HTR-8/SVneo (cell line): ENCODE measurements at places on chromosomes 12 and 14.

DNA sequence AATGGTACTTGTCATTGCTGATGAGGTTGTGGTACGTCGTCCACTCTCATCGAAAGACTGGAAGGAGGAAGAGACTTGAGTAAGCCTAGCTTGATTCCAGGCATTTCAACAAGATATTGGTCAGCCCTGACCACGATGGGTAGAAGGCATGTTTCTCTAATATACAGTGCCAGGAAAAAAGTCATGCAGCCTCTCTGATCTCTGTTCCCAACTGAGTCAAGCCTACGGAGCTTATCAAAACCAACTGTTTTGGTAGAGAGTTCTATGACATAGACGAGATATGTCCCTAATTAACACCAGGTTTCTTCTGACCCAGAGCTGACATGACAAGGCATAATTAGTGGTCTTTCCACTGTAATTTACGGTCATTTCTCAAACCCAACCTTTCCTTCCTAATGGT, 58.5 kb downstream of the NIN start:
- no peak for DNase-seq

GRCh38 chr12:26891704-26892103, 46.1 kb downstream of the INTS13 start:
- DNase-seq = no peak

- peak; percentile 72 for DNase-seq
These were observed 26.5 kb downstream of the ZBTB42 start for GRCh38 chr14:104827177-104828055.

DNA sequence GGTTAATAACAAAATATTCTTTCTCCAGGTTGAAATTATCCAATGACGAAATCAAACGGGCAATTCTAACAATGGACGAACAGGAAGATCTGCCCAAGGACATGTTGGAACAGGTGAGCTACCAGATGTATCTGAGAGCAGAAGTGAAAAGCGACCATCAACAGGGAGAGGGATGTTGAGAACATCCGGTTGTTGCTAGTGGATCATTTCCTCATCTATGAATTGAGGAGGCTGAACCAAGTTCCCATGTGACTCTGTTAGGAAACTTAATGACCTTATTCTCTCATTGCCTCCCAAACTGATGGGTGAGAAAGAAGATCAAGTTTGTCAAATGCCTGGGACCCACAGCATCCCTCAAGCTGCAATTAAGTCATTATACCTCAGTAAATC, 117.7 kb downstream of the GPR135 start:
- no peak for DNase-seq

GRCh38 chr12:119692997-119693396, 25.1 kb downstream of the PRKAB1 start:
- DNase-seq = peak; percentile 49

- DNase-seq = no peak
These were observed 87.8 kb downstream of the BBS10 start for GRCh38 chr12:76260390-76260748.

GRCh38 chr12:64739778-64740177, 19.4 kb downstream of the GNS start:
- DNase-seq = no peak

DNA sequence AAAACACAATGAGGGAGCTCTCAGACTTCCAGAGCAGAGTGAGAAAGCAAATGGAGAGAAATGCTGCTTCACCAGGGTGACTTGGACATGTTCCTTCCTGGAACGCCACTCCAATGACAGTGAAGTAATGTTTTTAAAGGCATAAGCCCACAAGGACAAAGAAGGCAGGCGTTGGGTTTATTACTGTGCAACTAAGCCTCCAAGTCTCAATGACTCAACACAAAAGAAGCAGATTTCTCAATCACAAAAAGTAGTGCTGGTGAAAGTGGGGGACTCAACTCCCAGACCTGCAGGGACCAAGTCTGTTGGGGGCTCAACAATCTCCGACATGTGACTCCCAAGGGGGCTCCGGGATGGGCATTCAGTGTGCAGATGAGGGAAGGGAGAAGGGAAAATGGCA, 505.2 kb downstream of the BCL11B start:
- DNase-seq = no peak

GRCh38 chr12:87596636-87597035, 432.6 kb downstream of the C12orf50 start:
- no peak for DNase-seq

GRCh38 chr12:3204730-3205531, 127.8 kb downstream of the TSPAN9 start:
- DNase-seq = no peak

DNA sequence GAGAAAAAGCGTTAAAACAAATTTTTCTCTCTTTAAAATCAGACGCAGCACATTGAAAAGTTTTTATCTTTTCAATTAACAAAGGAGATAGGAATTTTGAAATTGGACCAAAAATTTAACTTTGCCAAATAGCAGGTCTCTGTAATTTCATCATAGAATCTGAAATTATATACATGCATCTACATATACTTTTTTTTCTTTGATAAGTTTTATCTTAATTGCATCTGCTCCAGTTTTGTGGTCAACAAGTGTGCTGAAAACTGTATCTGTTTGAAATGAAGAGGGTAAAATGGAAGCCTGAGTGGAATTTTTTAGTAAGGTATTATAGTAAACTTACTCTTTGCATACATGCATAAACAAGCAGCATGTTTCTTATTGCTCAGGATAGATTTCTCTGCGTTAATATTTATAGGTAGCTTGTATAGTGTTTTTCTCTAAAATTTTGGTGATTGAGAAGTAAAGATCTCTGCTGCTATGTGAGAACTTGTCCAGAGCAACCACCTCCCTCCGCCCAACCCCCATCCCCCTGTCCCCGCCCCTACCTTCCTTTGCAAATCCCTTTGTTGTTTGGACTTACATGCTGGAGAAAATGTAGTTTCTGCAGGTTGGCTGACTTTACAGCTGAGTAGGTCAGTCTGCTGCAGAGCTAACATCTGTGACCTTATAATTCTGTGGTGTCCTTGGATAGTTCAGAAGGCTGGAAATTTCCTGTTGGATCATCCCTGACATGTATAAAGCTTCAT, 64.6 kb downstream of the VRK1 start:
- DNase-seq = no peak

DNA sequence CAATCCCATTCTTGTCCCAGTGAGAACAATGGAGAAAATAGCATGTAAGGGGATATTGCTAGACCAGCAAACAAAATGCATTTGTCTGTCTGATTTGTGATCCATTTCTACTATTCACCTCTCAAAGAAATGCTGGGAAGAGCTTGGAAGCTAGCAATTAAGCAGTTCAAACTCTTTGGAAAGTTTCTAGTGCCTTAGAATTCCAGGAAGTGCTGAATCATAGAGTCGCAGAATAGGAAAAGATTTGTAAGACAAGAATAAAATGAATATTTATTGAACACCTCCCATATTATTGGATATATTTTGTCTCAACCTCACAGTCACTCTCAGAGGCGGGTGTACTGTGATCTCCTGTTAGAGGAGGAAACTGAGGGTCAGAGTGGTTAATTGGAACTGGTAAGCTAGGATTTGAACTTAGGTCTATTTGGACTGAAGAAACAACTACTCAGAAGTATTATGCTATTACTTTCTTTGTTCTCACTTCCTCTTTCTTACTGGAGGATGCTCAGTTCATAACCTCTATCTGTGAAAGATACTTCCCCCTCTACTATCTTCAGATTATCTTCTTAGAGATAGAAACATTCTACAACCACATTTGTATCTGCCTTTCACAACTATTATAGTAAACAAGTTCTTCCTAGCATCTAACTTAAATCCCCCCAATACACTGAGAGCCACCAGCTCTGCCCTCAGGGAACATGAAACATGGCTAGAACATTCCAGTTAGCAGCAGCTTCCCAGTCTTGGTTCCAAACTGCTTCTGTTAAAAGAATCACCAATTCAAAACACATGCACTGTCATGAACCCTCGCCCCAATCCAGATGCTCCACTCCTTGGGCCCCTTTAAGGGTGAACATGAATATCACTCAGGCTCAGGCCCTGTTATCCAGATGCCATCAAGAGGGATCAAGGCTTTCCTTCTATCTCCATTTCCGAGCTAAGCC, 64.2 kb downstream of the DRAM1 start:
- DNase-seq = no peak

DNA sequence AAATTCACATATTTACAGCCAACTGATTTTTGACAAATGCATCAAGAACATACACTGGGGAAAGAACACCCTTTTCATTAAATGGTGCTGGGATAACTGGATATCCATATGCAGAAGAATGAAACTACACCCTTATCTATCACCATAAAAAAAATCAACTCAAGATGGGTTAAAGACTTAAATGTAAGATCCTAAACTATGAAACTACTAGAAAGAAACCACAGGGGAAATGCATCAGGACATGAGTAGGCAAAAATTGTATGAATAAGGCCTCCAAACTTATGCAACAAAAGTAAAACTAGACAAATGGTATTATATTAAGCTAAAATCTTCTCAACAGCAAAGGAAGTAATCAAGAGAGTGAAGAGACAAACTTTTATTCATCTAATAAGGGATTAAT, 242.6 kb downstream of the CPNE8 start:
- no peak for DNase-seq

GRCh38 chr14:70807898-70808415, 1.4 kb downstream of the MAP3K9 start:
- DNase-seq = peak; percentile 80

GRCh38 chr14:20516921-20517320, 11.6 kb downstream of the RNASE10 start:
- DNase-seq = no peak

- no peak for DNase-seq
These were observed 32.5 kb upstream of the PLEKHG6 start for GRCh38 chr12:6277982-6278438.

GRCh38 chr14:81192594-81192993, 28.2 kb downstream of the GTF2A1 start:
- no peak for DNase-seq

DNA sequence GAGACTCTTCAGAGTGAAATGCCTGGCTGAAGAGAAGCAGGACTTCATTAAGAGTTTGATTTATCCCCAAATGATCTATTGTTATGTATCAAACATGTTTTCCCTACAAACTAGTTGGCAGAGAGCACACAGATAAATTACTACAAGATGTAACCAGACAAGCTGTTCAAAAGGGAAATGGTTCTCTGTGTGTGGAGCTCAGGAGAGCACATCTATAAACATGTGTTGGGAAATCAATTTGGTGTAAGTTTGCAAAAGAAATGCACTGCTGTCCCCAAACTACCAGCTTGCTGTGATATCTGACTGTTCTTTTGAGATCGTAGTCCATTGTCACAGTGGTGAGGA, 159.2 kb downstream of the PAH start:
- no peak for DNase-seq

DNA sequence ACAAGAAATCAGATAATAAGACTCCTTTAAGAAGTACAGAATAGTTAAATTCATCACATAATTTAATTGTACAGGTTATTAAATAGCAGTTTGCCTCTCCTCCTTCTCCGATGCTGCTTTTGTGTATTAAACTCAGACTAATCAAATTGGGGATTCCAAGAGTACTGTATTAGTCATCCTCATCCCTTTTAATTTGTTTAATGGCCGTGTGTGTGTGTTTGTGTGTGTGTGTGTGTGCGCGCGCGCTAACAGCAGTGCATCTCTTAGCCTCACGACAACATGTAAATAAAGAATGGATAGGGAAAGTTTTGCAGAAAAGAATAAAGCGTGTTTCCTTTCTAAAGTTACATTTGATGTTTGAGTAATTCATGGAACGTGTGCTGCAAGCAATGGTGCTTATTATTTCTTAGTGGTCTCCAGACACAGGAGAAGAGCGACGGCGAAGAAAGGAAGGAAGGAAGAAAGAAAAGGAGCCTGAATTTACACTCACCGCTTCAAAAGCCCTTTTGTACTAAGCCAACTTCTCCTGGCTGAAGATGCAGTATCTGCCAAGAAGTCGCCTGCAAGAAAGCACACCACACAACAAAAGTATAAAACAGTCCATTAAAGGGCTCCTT, 220.3 kb downstream of the ASCL1 start:
- DNase-seq = no peak

GRCh38 chr14:103910984-103911383, 17.3 kb upstream of the TDRD9 start:
- DNase-seq = no peak

- no peak for DNase-seq
These were observed 173.2 kb upstream of the HMGA2 start for GRCh38 chr12:65651060-65651459.

DNA sequence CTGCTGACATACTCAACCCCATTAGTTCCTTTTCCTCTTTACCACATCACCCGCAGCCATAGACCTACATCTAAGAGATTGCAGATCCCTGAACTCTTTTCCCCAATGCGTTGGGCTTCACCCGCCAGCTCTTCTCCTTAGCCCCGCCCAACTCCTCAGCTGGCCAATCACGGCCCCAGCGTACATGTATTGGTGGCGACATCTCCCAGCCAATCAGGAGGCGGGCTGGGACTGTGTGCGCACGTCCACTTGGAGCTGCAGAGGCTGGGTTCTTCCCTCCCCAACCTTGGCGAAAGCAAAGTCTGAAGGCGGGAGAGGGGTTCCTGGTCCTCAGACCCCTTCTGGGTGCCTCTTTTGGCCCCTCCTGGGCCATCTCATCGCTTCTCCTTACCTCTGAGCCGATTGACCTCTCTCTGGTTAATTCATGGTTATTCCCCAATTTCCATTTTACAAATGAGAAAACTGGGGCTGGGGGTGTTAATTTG, 11.0 kb downstream of the PDE1B start:
- DNase-seq = peak; percentile 75

GRCh38 chr14:73842851-73843250, 8.8 kb upstream of the PTGR2 start:
- no peak for DNase-seq

DNA sequence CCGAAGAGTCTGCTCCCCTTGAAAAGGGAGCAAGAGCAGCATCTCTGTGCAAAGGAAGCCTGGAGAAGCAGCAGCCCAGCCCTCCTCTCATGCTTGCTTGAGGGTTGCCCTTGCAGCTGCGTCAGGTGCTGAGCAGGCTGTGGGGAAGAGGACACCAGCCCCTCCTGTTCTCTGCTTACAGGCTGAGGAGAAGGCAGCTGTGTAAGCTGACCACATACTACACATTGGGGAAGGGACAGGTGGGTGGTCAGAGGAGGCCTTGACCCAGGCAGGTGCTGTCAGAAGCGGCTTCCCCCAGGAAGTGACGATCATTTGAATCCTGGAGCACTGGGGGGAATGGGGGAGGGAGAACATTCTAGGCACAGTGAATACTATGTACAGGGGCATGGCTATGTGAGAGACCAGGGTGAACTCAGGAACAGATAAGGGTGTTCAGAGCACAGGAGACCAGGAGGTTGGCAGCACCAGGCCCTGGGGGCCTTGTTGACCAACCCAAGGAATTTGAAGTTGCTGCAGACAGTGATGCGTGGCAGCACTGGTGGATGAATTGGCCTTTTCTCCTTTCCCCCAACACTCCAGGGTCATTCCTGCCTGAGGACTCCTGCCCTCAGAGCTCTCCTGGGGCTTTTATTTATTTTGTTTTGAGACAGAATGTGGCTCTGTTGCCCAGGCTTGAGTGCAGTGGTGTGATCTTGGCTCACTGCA, 2.7 kb upstream of the KLC1 start:
- DNase-seq = no peak
